Activated T-helper 17 cell treated with anti-CD3 and anti-CD28 coated beads, Interleukin-2, amount 50 U/mL, for 72 hours (primary cell): ENCODE measurements at places on chromosomes 2 and 18. TPM values are rescaled to one million over a fixed set of nuclear protein-coding genes. Genes with fewer than 3 reads are reported as not detected.

DNA sequence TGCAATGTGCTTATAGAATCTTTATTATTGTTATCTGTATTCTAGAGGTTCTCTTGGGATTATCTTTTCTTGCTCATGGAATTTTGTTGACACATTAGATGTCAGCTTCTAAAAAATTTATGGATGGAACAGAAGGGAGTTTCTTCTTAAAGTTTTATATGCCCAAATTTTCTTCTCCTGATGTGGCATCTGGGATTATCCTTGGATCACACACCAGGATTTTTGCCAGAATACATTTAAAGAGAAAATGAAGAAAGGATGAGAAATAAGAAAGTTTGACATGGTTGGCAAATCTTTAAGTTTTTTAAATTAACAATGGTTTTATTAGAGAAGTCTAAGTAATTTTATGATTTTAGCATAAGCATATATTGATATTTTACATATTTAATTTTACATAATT, 706.7 kb upstream of the TMEFF2 start:
- no peak for ATAC-seq

DNA sequence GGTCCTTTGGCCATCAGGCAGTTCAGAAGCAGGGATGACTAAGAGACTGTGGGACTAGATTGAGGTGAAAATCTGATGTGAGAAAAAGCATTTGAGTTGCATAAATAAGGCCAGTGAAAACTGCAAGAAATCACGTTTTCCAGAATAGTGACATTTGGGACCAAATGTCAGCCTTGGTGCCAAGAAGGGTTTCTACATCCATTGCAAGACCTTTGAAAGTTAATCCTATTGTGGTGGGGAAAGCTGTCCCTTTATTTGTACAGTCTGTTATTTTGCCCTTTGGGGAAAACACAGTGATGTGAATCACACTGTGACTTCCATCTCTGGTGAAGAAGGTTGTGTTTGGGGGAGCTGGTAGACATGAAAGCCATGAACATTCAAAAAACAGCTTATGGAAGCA, 153.5 kb upstream of the SIX2 start:
- no peak for ATAC-seq

DNA sequence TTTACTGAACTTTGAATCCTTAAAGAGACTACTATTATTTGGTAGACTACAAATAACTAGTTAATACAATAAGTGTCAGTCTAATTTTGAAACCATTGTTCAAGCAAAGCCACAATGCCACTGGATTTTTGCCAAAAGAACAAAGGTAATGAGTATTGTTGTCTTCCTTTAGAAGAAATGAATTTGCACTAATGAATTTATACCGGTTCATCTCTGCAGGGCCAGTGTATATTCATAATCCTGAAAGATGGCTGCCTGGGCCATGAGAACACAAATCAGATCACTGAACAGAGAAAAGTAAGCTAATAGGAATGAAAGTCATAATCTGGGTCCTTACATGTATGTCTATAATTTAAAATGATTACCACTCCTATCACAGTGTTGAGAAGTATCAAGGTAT, 31.2 kb downstream of the GCFC2 start:
- ATAC-seq: no peak

Gene TGIF1
- total RNA-seq: 18.6 TPM

Gene FOXI3
- total RNA-seq: not detected

Gene PROKR1
- not detected for total RNA-seq

Gene CHRNG
- not detected for total RNA-seq
